ENCODE measurements at places on chromosomes 4 and X.

DNA sequence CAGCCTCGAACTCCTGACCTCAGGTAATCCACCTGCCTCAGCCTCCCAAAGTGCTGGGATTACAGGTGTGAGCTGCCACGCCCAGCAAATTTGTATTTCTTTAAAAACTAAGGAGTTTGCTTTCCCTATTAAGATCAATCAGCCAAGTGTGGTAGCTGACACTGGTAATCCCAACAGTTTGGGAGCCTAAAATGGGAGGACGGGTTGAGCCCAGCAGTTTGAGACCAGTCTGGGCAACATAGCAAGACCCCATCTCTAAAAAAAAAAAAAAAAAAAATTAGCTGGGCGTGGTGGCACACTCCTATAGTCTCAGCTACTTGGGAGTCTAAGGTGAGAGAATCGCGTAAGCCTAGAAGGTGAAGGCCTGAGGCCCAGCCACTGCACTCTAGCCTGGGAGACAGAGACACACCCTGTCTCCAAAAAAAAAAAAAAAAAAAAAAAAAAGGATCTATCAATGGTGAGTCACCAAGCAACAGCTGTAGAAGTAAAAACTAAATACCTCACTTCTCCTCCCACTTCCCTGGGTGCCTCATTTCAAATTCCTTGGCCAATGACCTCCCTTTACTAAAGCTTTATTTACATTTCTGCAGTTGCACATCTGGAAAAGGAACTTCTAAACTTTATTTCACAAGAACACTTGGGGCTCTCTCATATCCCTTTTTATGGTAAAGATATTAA lies 54.5 kb downstream of the LDB2 start:
- no peak for DNase-seq

DNA sequence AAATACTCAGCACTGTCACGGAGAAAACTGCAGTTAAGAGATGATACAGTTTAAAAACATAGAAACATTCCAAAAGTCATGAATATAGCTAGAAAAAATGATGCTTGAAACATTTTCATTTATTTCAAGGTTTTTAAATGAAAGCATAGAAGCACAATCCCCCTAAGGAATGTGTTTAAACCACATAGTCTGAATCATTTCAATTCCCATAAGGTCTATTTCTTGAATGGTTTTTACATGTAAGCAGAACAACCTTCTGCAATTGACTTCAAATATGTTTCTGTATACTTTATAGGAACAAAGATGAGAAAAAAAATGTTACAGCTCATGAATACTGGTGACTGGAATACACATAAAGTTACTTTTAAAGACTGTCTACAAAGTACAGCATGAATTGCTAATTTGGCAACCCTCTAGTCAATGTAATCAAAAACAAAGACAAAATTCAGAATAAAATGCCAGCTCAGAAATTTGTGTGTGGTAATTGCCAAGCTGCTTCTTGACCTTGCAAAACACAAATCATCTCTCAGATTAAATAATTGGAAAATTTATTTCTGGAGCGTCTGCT lies 886.4 kb upstream of the ADGRL3 start:
- no peak for DNase-seq

DNA sequence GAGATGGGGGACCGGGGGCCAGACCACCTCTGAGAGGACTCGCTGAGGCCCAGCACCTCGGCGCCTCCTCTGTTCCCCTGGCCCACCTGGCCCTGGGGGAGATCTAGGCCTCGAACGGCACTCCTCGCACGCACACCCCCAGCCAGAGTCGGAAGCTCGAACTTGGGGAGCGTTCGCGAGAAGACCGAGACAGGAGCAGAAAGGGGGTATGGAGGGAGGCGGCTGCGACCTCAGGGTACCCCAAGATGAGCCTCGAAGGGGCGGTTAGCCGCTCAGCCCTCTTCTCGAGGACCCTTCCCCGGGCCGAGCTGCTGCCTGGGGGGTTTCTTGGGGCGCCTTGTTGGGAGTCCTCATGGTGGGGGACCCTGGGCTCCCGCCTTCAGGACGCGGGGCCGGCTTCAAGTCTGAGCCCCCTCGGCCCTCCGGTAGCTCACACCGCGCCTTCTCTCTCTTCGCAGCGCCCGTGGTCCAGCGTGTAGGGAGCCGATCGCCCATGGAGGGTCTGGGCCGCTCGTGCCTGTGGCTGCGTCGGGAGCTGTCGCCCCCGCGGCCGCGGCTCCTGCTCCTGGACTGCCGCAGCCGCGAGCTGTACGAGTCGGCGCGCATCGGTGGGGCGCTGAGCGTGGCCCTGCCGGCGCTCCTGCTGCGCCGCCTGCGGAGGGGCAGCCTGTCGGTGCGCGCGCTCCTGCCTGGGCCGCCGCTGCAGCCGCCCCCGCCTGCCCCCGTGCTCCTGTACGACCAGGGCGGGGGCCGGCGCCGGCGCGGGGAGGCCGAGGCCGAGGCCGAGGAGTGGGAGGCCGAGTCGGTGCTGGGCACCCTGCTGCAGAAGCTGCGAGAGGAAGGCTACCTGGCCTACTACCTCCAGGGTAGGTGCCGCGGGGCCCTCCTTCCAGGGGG lies 706 bp downstream of the DUSP9 start:
- DNase-seq = no peak

DNA sequence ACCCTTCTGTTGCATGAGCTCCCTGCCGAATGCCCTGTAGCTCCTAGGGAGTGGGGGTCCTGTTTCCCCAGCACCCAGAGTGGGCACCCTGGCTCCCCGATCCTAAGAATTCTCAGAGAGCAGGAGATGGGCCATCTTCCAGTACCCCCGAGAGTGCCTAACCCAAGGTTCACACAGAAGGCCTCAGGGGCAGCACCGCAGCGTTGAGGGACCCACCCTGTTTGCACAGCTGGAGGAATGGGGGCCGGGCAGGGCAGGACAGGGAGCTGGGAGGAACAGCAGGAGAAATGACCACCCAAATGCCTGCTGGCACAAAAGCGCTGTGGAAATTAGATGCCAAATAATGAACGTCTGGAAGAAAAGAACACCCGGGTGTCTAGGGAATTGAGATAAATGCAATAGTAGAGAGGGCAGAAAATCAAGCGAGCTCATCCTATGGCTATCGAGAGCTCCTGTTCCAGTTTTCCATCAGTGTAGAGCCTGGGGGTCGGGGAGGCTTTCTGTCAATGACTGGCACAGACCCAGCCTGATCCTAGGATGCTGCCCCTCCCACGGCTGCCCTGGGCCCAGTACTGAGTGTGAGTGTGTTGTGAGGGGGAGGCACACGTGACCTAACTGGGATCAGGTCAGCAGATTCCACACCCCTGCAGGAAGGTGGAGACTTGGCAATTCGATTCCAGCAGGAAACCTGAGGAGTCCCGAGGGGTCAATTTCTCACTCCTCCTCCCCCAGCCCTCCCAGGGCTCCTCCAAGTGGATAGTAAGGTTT lies 25.7 kb downstream of the SEPTIN6 start:
- no peak for DNase-seq

- DNase-seq = no peak
These were observed 8.3 kb downstream of the ARHGAP10 start for GRCh38 chr4:147740176-147740575.

GRCh38 chrX:53133400-53133799 lies 39.5 kb downstream of the KANTR start:
- DNase-seq = no peak

DNA sequence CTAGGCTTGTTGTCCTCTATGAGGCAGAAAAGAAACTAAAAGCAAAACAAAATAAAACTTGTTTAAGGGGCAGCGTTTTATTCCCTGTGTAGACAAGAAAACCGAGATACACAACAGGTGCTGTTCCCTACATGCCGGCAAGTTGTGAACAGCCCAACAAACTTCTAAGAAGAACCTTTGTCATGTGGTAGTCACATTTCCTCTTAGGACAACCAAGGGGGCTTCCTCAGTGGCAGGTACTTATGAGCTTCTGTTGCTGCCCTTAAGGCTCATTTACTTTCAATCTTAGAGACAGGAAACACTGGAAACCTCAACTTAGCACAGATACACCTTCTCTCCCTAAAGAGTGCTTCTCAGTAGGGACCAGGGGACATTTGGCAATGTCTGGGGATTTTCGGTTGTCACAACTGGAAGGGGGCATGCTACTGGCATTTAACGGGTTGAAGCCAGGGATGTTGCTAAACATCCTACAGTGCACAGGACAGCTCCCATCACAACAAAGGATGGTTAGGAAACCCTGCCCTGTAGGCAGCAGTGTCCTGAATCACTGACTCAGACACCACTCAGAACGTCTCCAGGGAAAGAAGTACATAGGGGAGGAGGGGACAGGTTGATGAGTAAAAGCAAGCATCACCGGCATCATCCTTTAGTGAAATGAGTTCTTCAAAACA lies 111.0 kb downstream of the ASB9 start:
- DNase-seq = no peak

GRCh38 chrX:118989886-118990285 lies 15.5 kb downstream of the LONRF3 start:
- DNase-seq = no peak

GRCh38 chrX:10047133-10047532 lies 80.0 kb downstream of the CLDN34 start:
- no peak for DNase-seq

DNA sequence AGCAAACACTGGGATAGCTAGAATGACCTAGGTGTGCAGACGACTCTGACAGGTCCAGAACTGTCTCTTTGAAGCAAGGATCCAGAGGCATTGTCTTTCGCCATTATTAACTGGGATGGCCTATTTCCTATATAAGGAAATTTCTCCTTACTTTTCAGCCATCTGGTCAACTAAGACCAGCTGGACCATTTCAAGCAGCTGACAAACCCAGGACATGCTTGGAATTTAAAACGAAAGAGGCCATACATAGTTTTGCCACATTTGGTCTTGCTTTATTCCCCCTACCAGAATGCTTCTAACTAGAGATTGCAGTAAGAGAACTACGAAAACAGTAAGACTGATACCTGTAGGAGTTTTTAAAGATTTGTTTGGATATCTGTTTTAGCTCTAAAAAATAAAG lies 87.0 kb downstream of the GLRA2 start:
- DNase-seq = no peak

DNA sequence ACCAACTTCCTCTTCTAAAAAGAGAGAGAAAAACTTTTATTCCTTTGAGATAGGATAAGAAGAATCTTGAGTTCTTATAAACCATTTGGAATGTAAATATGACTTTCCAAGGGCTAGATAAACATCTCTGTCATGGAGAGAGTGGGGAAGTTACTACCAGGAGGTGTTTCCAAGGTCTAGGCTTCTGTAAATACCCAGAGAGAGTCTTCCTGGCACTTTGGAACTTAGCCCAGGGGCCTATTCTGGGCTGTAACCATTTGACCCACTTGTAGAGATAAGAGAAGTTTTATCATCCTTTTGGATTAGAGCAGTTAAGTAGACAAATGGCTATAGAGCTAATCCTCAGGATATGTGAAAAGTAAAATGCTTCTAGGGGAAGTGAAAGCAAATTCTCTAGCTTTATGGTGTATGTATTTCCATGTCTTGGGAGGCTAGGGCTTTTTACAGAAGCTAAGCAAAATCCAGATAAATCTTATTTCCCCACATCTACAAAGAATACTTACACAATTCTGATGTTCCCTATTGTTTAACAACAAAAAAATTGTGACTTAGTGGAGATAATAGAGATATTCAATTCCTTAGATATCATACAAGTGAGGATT lies 51.1 kb downstream of the MCUB start:
- DNase-seq = no peak

DNA sequence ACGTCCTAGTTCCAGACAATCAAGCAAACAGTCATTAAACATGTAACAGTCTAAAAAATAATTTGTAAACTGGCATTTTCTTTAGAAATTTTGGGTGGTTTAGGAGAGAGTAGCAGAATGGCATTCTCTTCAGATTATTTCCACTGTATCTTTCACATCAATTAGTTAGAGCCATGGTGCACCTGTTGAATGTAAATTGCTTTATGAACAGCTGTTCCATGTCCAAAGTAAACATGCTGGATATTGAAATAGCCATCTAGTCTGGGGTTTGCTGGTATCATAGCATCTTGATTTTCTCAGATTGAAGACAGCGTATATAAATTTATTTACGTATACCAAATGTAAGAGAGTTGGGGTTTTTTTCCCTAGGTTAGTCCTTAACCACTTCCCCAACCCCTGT lies 143.6 kb downstream of the RCHY1 start:
- DNase-seq = no peak

DNA sequence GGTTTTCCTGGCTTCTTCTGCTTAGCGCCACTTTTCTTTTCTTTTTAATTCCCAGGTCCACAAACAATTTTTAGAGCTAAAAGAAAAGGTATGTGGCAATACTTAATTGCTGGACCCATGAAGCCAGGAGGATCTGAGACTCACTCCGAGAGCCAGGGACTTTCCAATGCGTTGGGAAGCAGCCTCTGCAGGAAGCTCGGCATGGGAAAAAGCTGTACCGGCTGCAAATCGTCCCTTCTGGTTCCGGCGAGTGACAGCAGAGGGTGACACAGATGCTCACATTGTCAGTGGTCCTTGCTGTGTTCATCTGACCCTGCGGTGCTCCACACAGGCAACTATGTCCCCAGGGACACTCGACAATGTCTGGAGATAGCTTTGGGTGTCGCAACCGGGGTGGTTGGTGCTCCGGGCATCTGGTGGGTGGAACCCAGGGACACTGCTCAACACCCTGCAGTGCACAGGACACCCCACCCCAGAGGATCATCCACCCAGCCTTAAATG lies 164.0 kb downstream of the PRKX start:
- DNase-seq = no peak

DNA sequence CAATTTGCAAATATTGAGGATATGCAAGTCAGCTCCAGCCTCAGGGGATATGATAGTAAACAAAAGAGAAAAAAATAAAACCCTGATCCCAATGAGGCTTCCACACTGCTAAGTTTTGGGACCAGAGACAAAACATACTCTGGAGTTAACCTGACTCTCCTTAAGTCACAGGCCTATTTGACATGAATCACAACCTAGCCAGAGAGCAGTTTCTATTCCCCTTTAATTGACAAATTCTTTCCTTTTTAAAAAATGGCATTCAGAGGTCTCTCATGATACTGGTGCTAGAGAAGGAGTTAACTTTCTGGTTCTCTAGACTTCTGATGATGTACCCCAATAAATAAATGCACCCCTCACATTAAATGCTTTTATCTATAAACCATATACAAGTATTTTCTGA lies 8.8 kb downstream of the ACSL1 start:
- DNase-seq = no peak

DNA sequence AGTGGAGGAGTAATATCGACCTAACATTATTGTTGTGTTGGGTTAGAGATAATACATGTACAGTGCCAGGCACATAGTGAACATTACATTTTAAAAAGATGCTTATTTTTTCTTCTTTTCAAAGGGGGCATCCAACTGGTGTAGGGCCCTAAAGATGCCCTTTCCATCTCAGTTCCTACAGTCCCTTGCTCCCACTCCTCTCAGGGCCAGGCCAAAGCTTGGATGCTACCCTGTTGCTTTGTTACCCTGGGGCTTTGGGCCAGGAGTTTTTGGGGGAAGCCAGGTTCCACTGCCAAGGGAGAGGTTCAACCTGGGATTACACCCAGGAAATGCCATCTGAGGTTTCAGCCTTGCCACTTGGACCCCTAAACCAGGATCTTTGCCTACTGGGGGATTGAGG lies 918 bp downstream of the IGSF1 start:
- DNase-seq = no peak

DNA sequence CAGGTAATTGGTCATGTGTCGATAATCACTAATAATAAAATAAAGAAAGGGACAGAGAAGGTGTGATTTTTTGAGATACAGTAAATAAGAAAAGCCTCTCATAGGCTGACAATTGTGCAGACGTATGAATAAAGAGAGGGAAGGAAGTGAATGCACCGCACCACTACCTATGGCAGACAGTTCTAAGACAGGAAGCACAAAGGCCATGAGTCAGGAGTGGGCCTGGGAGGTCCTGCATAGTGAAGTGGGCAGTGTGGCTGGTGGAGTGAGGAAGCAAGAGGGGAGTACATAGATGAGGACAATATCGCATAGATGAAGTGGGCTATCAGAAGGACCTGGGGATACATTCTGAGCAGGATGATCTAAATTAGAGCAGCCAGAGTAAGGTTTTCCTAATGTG lies 75.6 kb downstream of the BMP3 start:
- no peak for DNase-seq
